ENCODE measurements at places on chromosomes 3 and 15.
A peak's percentile ranks its signal among the peaks of the same experiment; 100 is the strongest.

GRCh38 chr15:31001702-31002101, 10.3 kb upstream of the MTMR10 start:
- DNase-seq, result no peak

- DNase-seq, result no peak
Measured at GRCh38 chr3:99344216-99344615, 294.2 kb upstream of the COL8A1 start.

- no peak for DNase-seq
Measured at GRCh38 chr3:77648214-77648613, 608.3 kb downstream of the ROBO2 start.

- DNase-seq, result no peak
Measured at GRCh38 chr15:79401301-79401700, 30.8 kb upstream of the MINAR1 start.

DNA sequence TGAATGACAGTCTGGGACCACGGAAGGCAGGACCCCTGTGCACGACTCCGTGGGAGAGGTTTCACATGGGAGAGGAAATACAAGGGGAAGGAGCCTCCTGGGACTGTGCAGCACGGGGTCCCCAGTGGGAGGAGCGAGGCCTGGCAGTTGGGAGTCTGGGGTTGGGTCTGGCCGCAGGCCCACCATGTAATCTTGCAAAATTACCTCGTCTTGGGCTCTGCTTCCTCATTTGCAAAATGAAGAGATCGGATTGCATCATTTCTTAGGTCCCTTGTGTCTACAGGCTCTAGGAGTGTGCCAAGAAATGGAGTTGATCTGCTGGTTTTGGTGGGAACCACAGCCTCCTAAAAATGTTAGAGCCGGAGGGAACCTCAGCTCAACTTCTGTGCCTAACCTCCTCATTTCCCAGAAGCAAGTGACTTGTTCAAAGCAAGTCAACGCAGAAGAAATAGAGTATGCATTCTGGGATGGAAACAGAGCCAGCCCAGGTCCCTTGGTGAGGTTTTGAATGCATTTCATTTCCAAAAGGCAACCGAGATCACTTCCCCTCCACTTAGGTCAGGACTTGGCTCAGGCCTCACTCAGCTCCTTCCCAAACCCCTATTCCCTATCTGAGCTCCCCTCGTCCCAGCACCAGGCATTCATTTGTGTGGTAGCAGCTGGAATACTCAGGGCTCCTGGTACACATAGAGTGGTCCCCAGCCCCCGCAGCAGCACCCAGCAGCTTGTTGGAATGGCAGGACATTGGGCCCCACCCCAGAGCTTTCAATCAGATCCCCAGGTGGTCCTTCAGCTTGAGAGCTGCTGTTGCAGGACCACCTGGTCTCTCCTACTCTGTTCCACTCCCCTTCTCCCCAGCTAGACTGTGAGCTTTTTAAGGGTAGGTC, 267.7 kb downstream of the XXYLT1 start:
- no peak for DNase-seq

DNA sequence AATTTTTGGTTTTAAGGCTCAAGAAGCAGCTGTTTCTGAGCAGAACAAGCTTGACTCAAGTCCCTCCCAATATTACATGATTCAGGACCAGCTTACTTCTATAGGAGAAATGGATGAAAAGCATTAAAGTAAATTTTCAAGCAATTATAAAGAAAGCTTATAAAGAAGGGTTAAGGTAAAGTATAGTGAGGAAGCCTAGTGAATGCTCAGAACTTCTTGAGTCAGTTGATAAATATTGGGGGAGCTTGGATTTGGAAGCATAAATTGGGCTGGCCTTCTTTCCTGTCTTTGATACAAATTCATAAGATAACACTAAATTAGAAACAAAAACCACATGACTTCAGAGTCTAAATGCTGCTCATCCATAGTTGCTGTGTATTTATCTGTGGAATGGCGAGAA, 156.0 kb downstream of the CHL1 start:
- no peak for DNase-seq

DNA sequence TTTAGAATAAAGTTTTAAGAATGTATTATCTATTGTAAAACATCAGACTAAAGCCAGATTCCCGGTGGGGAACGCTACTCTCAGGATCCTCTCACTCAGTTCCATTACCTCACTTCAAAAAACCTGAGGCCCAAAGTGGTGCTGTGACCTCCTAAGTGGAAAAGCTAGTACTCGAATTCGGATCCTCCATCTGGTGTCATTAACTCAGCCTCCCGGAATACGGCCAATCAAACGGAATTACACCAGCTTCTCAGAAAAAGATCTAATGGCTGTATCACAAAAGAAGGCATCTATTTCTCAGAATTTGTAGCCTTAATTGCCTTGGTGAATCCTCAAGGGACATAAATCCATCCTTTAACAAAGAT, 627 bp downstream of the ACAD11 start:
- peak; percentile 5 for DNase-seq

DNA sequence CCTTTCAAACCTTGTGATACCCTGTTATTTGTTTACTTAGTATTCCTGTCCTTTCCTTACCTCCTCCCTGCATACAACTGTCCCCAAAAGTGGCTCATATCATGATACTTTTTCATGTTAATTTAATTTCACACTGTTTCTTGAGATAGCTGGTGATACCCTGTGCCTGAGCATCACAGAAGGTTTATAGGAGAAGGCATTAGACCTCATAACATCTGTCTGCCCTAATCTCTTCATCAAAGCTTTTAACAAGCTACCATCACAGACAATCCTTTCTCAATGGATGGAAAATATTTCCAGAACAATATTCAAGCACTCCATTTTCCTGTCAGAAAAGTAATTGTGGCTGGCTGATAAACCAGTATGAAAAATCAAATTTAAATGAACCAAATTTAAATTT, 81.6 kb downstream of the SSR3 start:
- no peak for DNase-seq
